Smooth muscle cell of the pulmonary artery (primary cell): ENCODE measurements at places on chromosomes 4 and X. TPM values are rescaled to one million over a fixed set of nuclear protein-coding genes. Genes with fewer than 3 reads are reported as not detected.

Gene MAGEA1
- not detected in 2 replicates for total RNA-seq

Gene CXorf65
- not detected in 2 replicates for total RNA-seq

Gene EGF
- 0.36 and 1.0 TPM in 2 replicates for total RNA-seq

Gene CFP
- total RNA-seq, result 0.07 and 0.10 TPM in 2 replicates

Gene CHRDL1
- total RNA-seq, result 0.03 and 17.1 TPM in 2 replicates

Gene SCRG1
- 0.50 and 3.6 TPM in 2 replicates for total RNA-seq

Gene UGT2B17
- not detected in 2 replicates for total RNA-seq

Gene ZNF157
- 0.03 and 0.26 TPM in 2 replicates for total RNA-seq

Gene GPRASP2
- total RNA-seq, result 14.2 and 17.8 TPM in 2 replicates

Gene NIPAL1
- total RNA-seq, result 0.46 and 2.0 TPM in 2 replicates

Gene ANXA3
- 6.1 and 70.6 TPM in 2 replicates for total RNA-seq

Gene CAPN6
- total RNA-seq, result 0.07 TPM in 1 of 2 replicates, not detected in the other

Gene AMER1
- 2.6 and 3.6 TPM in 2 replicates for total RNA-seq

Gene ANXA10
- total RNA-seq, result 5.5 and 18.4 TPM in 2 replicates

Gene TMPRSS11D
- not detected in 2 replicates for total RNA-seq

Gene FGD1
- 8.5 and 9.5 TPM in 2 replicates for total RNA-seq

Gene CNGA1
- 0.46 and 4.5 TPM in 2 replicates for total RNA-seq

Gene SYNPO2
- total RNA-seq, result 43.4 and 56.6 TPM in 2 replicates

Gene PDZD4
- 0.07 and 0.33 TPM in 2 replicates for total RNA-seq

Gene GLOD5
- total RNA-seq, result not detected in 2 replicates
